ENCODE measurements at places on chromosomes 2 and 18.

DNA sequence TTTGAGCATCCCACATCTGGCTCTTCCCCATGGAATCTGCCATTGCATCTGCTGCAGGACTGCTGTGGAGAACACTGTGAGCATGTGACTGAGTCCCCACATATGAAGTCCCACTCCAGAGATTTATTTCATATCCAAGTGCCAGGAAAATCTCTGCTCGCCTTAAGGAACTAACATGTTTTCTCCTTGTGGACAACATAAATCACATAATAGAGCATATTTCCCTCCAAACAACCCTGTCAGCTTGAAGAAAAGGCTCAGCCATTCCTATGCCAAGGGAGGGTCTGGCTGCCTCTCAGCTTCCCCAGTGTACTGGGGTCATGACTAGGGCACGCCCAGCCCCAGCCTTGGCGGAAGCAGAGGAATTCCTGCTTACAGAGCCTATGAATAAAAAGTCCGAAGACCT, 193.7 kb downstream of the DNER start:
- DNase-seq, result no peak

GRCh38 chr2:233487748-233488345, 78.7 kb downstream of the USP40 start:
- no peak for DNase-seq

- no peak for DNase-seq
Measured at GRCh38 chr18:10010611-10011015, 96.8 kb downstream of the VAPA start.

DNA sequence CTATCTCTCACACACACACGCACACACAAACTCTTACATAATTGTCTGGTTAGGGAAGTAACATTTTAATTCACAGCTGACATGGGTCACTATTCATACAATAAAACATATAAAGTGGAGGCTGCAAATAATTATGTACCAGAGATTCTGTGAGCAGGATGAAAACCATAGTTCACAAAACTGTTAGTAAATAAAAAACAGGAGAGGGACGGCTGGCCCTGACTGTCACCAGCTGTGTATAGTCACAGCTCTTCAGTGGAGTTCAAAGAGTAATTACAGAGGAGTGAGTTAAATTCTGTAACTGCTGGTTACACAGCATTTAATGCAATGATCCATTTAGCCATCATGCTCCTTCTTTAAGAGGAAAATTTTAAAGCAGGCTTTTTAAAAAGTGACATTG, 76.9 kb downstream of the NRXN1 start:
- DNase-seq, result no peak

- no peak for DNase-seq
Measured at GRCh38 chr2:150811259-150811855, 323.9 kb upstream of the RND3 start.

DNA sequence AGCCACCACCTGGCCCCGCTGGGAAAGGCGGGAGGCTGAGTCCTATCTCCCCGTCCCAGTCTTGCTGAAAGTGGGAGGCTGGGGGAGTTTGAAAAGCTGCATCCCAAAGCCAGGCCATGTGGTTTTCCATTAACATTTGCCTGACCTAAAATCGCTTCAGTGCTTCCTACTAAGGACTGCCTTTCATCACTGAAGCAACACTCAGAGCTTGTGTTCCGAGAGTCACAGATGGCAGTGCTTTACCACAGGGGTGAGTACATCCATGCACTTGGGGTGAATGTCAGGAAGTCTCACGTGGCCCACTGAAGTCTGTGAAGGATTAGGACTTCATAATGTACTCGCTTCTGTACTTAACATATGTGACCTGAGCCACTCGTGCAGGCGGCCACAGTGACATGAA, 43.3 kb downstream of the PXDN start:
- DNase-seq, result no peak

DNA sequence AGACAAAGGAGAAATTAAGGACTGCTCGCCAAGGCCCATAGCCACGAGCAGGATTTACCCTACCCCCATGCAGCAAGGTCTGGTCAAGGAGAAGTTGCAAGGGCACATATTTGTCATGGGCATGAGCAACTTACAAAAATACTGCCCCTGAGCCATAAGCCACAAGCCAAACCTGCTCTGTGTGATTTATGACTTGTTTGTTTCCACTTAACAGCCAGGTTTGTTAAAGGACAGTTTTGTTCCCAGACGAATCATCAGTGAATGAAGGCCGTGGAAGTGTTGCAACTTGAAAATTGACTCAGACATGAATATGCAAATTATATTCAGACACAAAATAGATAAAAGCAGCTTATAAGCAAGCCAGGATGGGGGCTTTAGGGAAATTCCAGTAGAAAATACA, 31.3 kb upstream of the EVA1A start:
- DNase-seq, result no peak

GRCh38 chr2:109459485-109459884, 154.3 kb downstream of the SEPTIN10 start:
- DNase-seq, result no peak

GRCh38 chr2:235740821-235741220, 247.0 kb downstream of the AGAP1 start:
- no peak for DNase-seq

DNA sequence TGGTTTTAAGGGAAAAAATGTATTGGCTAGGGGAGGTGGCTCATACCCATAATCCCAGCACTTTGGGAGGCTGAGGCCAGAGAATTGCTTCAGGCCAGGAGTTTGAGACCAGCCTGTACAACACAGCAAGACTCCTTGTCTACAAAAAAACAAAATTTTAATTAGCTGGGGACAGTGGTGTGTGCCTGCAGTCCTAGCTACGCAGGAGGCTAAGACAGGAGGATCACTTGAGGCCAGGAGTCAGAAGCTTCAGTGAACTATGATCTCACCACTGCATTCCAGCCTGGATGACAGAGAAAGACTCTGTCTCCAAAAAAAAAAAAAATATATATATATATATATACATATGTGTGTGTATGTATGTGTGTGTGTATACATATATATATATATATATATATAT, 18.5 kb downstream of the CCDC88A start:
- no peak for DNase-seq

All from stimulated activated naive CD4-positive, alpha-beta T cell treated with Interleukin-2 at 50 U/mL for 16 hours (primary cell).